ENCODE measurements at places on chromosomes 5 and 9.

GRCh38 chr9:111601237-111602018, 2.0 kb upstream of the PTGR1 start:
- no peak for DNase-seq

DNA sequence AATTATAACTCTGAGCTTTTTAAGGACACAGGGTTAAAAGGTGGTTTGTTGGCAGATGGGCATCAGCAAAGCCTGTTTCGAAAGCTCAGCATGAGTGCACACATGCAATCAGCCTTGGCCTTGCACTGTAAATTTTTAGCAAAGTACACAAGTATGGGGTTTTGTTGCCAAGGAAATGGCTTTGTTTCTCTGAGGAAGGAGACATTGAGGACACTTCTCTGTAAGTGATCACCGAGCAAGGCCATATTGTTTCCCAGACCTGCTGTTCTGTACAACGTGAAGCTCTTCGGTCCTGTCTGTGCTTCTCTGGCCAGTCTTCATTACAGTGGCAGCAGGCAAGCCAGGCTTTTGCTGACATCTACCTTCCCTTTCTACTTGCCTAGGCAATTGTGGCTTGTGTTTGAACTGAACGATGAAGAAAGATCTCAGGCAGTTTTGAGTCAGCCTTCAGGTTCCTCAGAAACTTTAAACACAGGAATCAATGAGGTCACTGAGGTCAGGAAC, 27.9 kb upstream of the GLRX start:
- no peak for DNase-seq

- peak; percentile 58 for DNase-seq
Observed at GRCh38 chr5:178130576-178131445, at the start of gene RMND5B. TSS of gene RMND5B (plus strand) at chr5:178131014. CDS start at chr5:178138120, 7,106 bp downstream.

- DNase-seq, result no peak
Observed at GRCh38 chr5:121870489-121870888, 18.8 kb downstream of the FTMT start.

GRCh38 chr9:3648722-3649246, 123.0 kb upstream of the RFX3 start:
- DNase-seq, result no peak

DNA sequence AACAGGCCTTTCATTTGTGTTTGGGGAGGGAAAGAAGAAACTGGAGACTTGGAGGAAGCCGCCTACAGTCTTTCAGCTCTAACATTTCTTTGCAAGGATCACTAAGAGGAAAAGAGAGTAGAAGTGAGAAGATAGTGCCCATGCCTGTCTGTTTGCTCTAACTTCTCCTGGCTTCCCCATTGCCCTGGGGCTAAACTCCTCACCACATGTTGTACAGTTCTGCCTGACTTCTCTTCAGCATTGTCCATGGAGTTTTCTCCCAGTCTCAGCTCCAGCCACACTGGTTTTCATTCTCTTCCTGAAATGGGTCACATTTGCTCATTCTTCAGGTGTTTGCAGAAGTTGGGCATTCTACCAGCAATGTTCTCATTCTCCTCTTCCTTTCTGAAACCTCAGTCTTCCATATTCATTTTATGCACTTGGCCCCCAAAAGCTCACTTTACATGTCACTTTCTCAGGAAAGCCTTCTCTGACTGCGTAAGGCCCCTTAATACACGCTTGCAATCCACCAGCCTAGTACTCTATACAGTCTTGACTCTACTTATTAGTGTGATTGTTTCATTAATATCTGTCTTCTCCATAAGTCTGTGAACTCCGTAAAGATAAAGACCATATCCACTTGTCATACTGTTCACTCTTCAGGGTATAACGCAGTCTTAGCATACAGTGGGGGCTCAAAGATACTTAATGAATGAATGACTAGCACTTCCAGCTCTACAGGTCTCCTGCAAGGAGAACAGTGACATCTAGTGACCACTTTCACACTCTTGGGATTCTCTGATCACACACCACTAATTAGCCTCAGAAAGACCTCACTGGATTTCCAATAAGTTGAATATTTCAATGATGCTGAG, 40.2 kb upstream of the TRIM32 start:
- DNase-seq, result no peak

DNA sequence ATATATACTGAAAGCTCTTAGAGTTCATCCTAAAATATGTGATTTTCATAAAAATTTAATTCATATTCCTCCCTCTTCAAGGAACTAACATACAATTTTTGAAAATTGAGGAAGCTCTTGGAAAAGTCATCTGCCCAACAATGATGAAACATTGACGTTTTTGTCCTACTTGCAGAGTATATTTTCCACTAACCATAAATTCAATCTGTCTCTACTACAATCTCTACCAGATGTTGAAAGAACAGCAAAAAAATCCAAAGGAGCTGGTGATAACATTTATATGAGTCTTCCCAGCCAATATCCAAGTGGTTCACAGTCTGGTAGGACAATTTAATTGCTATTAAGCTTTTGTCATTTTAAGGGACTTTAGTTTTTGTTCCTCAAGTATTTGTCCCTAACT, 81.1 kb upstream of the NR3C1 start:
- no peak for DNase-seq

DNA sequence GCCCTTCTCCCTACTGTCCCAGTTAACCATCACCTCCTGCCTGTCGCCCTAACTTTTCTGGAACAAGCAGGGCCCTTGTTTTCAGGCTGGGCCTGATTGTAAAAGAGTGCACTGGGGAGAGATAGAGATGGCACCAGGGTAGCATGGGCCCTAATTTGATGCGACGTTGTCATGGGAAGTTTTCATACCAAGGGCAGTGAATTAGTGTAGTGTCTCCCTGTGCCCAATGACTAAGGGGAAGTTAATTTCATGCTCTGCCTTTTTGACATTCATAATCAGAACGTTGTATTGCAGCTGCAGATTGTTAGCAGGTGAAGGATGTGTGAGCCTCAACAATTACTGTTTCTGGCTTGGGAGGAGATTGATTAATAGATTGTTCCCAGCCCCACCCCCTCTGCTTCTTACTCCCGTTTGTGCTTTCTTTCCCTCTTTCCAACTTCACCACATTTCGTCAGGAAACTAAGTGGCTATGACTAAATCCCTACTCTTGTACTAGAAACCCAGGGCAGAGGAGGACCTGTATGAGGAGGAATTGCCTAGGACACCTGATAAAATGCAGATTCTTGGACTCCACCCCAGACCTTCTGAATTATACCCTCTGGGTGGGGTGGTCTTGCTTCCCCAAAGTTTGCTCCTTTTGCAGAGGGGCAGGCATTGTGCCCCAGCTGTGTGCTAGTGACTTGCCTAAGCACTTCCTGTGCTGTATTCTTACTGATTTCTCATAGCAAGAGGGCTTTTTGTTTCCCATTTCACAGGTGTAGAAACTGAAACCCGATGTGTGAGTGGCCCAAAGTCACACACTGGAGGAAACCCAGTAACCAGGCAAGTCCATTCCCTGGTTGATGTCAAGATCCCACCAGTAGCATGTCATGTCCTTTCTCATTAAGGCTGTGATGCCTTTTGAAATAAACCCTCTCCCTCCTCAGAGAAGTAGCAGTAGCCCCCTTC, 56.3 kb downstream of the DAB2IP start:
- DNase-seq, result no peak

DNA sequence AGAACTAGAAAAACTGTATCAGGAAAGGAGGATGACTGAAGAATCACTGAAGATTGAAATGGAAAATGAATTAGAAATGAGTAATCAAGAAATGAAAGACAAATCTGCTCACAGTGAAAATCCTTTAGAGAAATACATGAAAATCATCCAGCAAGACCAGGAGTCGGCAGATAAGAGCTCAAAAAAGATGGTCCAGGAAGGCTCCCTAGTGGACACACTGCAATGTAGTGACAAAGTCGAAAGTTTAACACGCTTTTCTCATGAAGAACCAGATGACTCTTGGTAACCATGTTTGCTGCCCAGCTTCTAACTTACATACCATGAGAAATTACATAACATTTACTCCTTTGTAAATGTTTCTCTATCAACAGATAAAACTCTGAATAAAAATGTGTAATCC, 37.1 kb downstream of the CPLANE1 start:
- no peak for DNase-seq

DNA sequence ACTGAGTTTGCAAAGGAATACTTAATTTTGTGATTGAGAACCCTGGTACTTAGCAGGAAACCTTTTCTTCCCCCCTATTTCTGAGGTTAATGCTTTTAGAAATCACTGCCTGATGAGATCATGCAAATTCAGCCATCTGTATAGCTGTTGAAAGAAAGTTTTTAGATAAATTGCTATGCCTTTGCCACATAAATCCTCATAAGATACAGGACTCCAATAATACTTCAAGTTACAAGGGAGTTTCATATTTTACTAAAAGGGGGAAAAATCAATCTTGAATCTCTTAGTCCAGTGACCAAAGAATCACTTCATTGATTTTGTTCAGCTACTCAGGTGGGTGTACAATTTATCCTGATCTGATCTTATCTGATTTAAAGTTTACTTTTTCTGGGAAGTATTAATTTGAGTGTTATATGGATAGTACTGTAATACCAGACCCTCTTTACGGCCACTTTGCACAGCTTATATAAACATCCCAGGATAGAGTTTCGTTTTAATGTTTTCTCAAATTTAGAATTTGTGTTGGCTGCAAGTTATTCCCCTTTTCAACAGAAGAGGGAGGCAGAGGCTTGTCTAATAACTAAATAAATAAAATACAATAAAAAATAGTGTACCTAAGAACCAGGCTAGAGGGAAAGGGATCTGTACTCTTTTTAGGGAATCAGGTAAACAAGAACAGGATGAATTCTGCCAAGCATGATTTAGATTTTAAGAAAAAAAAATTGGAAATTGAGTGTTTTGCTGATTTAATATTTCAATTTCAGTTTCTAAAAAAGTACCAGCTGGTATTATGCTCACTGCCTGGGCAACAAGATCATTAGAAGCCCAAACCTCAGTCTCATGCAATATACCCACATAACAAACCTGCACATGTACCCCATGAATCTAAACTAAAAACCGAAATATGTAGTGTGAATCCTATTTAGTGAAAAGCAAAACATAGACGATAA, 69.1 kb downstream of the PSAT1 start:
- DNase-seq, result no peak

GRCh38 chr9:34796924-34797323, 87.0 kb upstream of the CCL21 start:
- DNase-seq, result no peak

DNA sequence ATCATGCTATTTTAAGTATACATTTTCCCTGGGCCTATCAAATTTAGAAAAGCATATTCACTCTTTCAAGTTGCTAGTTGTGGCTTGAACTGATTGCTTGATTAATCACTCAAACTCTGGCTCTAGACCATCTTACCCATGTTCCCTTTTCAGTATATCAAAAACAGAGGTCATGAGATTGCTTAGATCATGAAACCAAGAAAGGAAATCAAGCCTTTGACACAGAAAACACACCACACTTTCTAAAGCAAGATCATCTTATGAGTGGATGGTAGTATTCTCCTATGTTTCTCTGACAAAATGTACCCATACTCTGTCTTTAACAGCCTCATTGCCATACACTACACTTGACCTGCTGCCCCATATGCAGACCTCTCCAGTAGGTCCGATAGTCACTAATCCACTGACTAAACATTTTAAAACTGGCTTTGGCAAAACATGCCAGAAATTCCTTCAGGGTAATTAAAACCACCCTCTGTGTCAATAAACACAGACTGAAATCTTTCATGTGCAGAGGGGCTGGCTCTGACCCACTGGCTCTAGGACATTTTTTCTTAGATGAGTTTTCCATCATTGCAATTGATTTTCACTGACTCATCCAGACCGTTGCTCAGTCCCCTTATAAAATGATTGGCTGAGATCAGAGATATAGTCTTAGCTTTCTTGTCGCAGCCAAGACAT, 18.2 kb downstream of the PPP2R2B start:
- DNase-seq, result no peak

Data from activated T-helper 1 cell treated with anti-CD3 and anti-CD28 coated beads, Interleukin-2, amount 50 U/mL, for 16 hours (primary cell).